Cerebellar nuclear complex (tissue), 1 donor: ENCODE measurements at places on chromosomes 7 and 10.

- DNase-seq, result no peak
Measured at GRCh38 chr10:94235461-94235860, 127.3 kb downstream of the NOC3L start.

DNA sequence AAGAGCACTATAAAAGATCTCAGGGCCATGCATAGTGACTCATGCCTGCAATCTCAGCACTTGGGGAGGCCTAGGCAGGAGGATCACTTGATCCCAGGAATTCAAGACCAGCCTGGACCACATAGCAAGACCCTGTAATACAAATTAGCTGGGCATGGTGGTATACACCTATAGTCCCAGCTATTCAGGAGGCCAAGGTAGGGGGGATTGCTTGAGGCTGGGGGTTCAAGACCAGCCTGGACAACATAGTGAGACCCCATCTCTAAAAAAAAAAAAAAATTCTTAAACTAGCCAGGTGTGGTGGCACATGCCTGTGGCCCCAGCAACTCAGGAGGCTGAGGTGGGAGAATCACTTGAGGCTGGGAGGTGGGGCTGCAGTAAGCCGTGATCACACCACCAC lies 15.8 kb downstream of the STYXL1 start:
- DNase-seq, result no peak

DNA sequence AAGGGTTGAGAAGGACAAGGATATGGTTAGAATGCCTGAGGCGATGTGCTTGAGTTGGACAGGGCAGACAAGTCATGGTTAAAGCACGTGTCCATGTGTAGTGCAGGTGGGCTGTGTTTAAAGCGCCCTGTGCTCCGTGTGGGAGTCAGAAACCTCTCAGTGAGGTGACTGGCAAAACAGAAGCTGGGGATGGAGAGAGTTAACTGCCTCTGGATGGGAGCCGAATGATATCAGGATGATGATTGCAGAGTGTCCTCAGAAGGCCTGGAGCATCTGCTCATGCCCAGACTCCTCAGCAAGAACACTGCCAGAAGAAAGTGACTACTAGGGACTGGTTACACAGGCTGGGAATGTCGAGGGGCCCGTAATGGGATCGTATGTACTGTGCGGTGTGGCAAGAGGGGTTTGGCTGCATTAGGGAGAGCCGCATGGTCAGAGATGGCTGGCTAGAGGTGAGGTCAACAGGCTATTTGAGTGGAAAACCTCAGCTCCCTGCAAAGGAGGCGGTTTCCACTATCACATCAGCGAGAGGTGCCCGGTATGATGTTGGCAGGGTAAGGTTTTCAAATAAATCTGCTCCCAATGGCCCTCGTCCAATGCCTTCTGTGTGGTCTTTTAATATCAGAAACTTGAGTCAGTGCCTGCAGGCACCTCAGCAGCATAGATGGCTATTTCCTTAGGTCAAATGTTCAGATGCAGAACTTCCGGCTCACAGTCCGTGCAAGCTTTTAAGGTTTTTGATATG lies 26.1 kb upstream of the MRC1 start:
- peak; percentile 36 for DNase-seq

- no peak for DNase-seq
Measured at GRCh38 chr10:111085690-111086353, 9.0 kb downstream of the ADRA2A start.

GRCh38 chr10:79137300-79137756 lies 68.6 kb downstream of the ZMIZ1 start:
- DNase-seq, result no peak

DNA sequence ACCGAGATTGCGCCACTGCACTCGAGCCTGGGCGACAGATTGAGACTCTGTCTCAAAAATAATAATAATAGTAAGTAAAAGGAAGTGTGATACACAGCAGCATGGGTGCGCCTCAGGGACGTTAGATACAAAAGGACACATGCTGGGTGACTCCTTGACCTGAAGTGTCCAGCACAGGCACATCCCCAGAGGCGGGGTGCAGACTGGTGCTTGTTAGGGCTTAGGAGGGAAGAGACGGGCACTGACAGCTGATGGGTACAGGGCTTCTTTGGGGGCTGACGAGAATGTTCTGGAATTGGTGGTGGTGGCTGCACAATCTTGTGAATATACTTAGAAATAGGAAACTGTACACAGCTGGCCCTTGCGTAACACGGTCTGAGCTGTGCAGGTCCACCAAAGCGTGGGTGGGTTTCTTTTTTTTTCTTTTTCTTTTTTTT lies 61.8 kb upstream of the DNAJB6 start:
- DNase-seq, result no peak

- DNase-seq, result no peak
Measured at GRCh38 chr10:1188558-1189135, 132.5 kb downstream of the WDR37 start.

DNA sequence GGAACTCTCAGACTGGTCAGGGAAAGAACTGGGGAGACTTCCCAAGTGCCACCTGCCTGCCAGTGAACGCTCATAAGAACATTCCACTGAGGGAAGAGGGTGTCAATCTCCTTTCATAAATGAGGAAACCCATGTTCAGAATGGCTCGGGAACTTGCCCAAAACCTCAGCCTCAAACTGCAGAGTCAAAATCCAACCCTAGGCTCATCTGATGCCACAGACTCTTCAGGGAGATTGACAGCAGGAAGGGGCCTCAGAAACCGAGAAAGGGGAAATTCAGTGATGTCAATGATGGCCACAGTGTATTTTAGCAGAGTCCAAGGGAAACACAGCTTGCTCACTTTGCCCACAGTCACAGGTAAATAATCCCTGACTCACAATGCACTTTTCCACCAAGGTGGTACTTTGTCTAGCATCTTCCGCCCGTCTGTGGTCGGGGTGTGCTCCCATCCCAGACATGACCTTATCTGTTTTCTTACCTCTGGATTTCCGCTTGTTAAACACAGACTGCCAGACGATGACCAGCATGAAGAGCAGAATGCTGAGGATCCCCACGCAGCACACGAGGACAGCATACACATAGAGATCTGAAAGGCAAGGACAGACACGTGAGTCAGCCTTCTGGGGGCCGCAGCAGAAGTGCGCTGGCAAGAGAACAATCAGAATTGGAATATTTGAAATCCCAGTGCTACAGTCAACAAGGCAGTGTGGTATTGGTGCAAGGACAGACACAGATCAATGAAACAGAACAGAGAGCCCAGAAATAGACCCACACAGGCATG lies 38.4 kb downstream of the VSTM4 start:
- DNase-seq, result no peak

DNA sequence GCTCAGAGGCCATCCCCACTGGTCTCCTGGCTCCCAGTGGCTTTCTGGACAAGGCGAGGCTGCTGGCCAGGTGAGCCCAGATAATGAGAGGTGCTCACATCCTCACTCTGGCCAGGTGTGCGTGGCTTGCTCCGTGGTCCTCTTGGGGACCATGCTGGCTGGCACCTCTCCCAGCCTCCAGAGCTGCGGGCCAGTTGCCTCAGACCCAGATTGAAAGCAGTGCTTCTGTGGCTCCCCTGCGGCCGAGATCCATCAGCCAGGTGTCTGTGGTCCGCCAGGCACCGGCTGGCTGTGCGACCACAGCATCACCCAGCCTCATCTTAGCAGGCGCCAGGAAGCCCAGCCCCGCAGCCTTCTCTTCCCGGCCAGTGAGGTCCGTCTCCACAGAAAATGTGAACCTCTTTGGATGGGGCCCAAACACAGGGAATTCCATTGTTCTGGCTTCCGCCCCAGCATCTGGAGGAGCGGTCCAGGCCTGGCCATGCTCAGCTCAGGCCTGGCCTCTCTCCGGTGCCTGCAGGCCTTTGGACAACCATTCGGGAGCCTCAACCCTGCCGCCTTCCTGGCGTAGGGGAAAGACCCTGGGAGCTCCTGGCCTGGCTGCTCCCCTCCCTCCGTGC lies 5.2 kb upstream of the TTYH3 start:
- no peak for DNase-seq

DNA sequence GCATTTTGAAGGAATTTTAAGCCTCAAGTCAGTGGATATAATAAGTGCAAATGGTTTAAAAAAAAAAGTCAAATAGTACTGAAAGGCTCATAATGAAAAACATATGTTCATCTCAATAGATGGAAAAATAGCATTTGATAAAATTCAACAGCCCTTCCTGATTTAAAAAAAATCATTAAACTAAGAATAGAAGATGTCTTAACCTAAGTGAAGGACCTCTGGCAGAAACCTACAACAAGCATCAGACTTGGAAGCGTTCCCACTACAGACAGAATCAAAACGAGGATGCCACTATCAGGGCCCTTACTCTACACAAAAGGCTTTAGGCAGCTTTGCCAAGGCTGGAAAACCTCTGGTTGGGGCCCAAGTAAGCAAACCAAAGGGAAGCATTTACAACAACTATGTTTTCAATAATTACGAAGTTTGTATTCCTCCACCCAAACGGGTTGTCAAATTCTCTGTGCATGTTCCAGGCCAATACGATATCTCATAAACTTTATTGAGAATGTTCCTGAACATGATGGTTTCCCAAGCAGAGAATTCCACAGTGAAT lies 45.1 kb downstream of the CYTH3 start:
- DNase-seq, result no peak

GRCh38 chr10:125086691-125087090 lies 73.7 kb downstream of the CTBP2 start:
- no peak for DNase-seq
